Astrocyte (in vitro differentiated cells and primary cell): ENCODE measurements at places on chromosomes 7 and 10.

GRCh38 chr7:90298145-90299038 lies 22.7 kb downstream of the FAM237B start:
- DNase-seq = peak; percentile 63

GRCh38 chr10:60298408-60299389 lies 91.0 kb downstream of the ANK3 start:
- DNase-seq = no peak

DNA sequence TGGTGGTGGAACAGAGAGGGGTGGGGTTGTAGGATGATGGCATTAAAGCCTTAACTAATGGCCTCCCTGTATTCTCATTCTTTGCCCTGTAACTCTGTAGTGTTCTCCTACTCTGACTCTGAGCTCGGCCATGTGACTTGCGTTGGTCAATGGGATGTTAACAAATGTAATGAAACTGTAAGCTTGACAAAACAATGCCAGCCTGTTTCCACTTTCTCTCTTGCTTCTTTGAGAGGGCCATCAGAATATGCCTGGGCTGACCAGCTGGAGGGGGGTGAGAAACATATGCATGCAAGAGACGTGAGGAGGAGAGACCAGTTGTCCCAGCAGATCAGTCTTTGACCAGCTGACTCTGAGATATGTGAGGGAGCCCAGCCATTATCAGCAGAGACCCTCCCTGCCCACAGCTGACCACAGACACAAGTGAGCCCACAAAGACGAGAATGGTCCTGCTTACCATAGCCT lies 100.6 kb downstream of the ICA1 start:
- no peak for DNase-seq

GRCh38 chr7:103325744-103326143 lies 18.8 kb downstream of the DNAJC2 start:
- DNase-seq = no peak

DNA sequence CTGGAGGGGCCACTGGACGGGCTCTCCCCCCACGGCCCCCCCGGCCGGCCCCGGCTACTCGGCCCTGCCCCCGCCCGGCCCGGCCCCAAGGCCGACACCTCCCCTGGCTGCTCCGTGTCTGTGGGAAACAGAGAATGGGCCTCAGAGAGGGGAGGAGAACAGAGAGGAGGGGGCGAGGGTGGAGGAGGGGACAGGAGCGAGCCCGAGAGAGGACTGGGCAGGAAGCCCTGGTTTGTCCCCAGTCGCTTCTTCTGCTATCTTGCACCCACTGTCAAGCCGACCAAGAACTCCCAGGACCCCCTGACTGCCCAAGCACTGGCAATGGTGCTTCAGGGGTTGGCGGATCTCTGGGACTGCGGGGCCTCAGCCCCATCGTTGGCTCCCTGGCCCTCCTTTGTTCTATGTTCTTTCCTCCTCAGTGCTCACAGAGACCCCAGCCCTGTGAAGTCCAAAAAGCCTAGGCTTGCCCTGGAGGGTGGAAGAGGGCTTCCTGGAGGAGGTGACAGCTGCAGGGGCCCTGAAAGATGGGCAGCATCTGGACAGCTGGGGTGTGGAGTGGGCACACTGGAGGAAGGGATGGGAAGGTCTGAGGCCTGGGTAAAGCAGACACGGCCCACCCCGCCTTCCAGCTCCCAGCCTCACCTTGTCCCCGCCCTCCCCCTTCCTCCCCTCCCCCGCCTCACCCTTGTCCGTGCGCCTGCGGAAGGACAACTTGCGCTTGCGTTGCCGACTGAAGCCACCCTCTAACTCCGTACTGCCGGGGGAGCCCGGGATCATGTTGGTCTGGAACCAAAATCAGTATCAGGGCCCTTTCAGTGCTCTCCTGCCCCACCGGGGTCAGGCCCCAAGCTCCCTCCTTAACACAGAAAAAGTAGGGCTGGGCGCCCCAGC lies 30.1 kb downstream of the KCNH2 start:
- no peak for DNase-seq

DNA sequence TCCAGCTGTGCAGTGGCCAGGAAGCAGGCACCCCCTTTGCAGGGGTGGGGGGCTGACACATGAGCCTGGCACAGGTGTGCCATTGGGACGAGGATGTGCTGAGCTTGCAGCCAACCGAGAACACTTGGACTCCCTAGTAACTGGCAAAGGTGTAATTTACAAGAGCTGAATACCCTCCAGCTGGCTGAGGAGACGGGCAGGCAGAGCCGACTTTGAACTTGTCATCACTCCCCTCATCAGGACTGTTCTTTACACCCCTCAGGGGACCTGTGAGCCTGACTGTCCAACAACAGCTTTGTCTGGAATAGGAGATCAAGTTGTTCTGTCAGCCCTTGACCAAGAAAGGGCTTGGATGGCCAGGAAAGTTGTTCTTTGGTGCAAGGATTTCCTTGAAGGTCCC lies 61.2 kb downstream of the CDH23 start:
- DNase-seq = no peak

- no peak for DNase-seq
These were observed 9.4 kb downstream of the ASB13 start for GRCh38 chr10:5656737-5657579.

GRCh38 chr7:122896509-122896908 lies 10.2 kb upstream of the CADPS2 start:
- no peak for DNase-seq

DNA sequence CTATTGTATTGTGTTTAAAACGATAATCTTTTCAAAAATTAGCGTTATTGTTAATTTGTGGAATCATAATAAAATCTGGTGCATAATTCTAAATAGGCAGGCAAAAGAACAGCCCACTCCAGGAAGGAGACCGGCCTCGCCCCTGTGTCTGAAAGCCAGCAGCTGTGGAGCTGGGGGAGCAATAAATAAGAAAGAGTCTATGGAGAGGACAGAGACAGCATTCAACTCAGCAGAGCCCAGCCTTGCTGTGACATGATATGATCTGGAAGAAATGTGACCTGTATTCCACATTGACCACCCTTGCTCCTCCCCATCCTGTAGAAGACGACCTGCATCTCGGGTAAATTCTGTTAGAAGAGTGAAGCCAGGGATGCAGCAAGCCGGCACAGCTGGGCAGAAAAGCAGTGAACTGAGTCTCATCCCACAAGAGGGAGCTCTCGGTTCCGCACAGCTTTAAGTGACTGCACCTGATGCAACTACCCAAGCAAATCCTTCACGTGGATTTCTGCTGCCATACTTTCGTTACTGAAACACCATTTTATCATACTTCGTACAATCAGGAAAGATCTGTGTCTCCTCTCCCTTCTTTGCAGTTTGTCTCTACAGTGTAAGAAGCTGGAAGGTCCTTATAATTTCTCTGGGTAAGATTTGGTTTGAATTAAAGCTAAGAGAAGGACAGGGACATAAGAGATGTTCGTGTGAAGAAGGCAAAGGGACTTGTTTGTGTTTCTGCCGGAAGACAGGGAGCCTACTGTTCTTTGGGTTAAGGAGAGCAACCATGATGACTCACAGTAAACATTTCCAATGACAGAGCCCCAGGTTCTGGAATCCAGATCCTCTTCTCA lies 427.1 kb downstream of the GPAM start:
- no peak for DNase-seq

GRCh38 chr7:22361795-22362194 lies 4.8 kb upstream of the RAPGEF5 start:
- no peak for DNase-seq

GRCh38 chr10:49177391-49178355 lies 10.5 kb downstream of the TMEM273 start:
- peak; percentile 85 for DNase-seq

- DNase-seq = peak; percentile 1
These were observed 442.5 kb downstream of the XPNPEP1 start for GRCh38 chr10:109480836-109481235.

DNA sequence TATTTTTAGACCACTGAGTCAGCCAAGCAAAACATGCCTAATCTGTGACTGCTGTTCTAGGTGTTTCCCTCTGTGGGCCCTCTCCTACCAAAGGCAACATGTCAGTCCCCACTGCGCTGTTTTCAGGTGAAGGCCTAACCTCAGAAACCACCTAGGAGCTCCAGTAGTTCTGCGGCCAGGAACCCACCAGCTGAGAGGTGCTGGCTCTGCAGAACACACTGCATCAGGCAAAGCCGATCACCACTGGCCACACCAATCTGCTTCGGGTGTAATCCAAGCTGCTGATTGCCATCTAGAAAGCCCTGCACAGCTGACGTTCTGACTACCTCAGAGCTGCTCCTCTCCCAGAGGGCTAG lies 14.9 kb downstream of the CAMK2G start:
- no peak for DNase-seq

- no peak for DNase-seq
These were observed 36.5 kb downstream of the COA1 start for GRCh38 chr7:43692582-43693373.

DNA sequence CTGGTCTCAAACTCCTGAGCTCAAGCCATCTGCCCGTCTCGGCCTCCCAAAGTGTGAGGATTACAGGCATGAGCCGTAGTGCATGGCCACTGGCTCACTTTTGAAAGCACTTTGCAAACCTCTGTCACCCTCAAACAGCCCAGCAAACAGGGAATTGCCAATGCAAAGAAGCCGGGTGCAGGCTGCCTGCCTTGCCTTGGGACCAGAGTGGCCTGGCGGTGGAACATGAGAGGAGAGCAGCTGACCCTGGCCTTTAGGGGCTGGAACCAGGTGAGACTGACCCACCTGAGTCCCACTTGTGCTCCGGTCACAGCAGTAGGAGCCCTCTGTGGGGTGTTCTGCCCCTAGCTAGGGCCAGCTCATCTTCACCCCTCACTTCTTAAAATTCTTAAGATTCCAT lies 237.1 kb upstream of the GALNT17 start:
- DNase-seq = no peak

- DNase-seq = peak; percentile 34
These were observed 32.1 kb upstream of the GTF2I start for GRCh38 chr7:74625446-74625845.

GRCh38 chr7:122143376-122143750 lies 686 bp downstream of the AASS start:
- DNase-seq = no peak

DNA sequence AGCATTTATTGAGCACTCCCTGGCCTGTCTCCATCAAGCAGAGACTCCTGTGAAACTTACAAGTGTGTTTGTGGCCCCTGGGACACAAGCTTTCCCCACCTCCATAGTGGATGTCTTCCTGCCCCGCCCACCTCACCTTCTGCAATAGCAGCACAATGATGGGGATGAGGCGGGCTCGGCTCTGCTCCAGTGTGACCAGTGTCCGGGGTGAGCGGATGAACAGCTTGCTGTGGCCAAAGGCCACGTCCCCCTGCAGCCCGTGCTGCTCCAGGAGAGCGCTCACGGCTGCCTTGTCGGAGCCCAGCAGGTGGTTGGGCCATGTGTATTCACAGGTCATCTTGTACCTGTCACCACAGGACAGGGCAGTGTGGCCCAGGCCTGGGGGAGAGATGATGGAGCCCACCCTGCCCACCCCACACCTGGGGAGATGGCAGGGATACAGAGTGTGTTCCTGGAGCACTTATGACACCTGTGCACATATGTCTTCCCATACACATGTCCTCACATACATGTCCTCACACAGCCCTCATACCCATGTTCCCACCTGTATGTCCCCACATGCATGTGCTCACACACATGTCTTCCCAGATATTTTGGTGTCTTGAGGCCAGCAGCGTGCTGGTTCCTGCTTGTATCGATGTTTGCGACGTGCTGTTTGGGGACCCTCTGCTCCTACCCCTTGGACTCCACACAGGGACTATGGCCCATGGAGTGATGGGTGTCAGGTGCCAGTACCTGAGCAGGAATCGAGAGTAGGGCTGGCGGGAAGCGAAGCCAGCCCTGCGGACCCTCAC lies 12.7 kb downstream of the MYO1G start:
- DNase-seq = no peak

DNA sequence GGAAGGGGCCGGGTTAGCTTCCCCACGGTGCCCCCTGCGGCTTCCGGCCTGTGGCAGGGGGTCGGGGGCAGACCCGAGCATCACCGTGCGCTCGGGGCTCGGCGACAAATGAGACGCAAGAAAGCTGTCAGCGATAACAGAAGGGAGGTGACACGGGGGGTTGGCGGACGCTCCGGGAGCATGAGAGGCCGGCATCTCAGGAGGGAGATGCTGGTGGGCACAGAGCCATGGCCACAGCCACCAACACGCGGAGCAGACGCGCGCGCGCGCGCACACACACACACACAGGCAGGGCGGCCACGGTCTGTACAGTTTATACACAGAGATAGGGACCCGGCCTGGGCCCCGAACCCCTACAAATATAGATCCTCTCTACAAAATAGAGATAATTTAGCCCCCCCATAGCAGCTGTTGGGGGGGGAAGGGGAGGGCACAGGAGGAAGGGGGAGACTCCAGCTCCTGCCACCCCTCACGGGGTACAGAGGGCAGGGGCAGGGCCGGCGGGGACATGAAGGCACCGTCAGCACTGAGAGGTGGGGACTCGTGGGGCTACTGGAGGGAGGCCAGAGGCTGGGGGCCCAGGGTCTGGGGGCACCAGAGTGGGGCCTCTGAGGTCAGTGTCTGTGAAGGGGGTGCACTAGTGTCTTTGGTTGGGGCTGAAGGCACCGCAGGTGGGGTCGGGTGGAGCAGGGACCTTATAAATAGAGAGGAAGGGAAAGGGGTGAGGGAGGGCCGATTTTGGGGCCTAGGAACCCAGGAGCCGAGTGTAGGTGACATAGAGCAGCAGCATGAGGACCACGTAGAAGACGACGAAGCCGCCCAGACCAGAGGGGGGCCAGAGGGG lies 884 bp upstream of the SAP25 start:
- DNase-seq = no peak

DNA sequence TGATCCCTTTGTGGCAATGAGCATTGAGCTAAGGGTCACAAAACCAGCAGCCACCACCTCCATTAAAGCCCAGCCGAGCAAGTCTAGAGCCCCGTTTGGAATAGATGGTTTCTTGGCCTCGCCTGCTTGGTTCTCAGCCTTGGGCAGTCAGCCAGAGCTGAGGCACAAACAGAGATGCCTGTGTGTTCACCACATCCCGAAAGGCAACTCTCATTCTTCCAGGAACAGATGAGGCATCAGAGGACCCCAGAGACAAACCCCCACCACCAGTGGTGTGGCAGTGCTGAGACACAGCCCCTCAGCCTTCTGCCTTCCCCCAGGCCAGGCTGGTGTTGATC lies 203.3 kb upstream of the ZMIZ1 start:
- peak; percentile 21 for DNase-seq

DNA sequence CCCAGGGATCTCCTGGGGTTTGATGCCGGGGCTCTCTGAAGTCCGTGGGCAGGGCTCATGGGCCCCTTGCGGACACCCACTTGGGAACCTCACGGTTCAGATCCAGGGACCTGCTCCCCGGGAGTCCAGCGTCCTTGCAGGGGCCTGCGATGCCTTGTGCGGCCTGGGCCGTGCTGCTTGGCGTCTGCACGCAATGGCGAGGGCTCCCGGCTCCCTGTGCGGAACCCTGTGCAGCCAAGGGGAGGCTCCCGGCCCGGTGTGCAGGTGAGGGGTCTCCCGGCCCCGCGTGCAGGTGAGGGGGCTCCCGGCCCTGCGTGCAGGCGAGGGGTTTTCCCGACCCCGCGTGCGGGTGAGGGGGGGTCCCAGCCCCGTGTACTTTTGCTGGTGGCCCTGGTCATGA lies 146.7 kb downstream of the DNAJB6 start:
- no peak for DNase-seq

DNA sequence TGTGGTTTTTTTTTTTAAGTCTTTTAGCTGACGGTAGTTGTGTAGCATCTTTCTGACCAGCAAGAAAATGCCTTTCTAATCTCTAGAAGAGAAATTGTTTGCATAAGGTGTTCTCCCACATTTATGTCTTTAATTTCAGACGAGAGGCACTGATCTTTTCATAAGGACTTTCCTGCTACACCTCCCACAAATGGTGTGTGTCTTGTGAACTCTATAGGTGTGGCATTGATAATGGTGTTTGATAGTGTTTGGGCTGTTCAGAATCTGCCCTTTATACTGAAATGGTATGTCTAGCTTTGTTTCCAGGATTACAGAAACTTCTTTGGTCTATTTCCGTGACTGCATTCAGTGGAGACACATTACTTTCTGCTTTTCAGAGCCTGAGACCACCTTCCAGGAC lies 21.6 kb upstream of the ATXN7L1 start:
- no peak for DNase-seq
